Hematopoietic multipotent progenitor cell treated with erythropoietin and hydrocortisone succinate and interleukin-3 and kit ligand, for 17 days (in vitro differentiated cells): ENCODE measurements at places on chromosomes 16 and 17.

DNA sequence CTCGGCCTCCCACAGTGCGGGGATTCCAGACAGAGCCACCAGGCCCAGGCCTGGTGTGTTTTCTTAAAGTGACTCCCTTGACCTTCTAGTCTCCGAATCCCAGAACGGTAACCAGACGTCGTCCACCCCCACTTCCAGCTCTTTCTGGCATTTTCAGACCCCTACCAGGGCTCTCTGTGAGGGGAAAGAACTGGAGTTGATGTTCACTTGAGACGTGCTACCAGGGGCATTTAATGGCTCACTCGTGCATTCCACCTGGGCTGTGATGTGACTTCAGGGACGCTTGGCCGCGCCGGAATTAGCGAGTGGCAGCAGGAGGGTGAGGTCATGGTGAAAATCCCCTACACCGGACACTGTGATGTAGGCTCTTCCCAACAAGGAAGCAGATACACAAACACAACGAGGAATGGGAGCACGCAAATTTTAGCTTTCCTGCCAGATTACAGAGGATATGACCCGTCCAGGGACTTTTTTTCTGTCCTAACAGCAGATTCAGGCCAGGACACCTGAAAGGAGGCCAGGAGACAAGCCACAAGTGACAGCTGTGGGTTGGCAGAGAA lies 1.1 kb upstream of the GNA13 start:
- DNase-seq, result no peak

- peak; percentile 89 for DNase-seq
These were observed 705 bp upstream of the POLR2A start for GRCh38 chr17:7483255-7484066.

DNA sequence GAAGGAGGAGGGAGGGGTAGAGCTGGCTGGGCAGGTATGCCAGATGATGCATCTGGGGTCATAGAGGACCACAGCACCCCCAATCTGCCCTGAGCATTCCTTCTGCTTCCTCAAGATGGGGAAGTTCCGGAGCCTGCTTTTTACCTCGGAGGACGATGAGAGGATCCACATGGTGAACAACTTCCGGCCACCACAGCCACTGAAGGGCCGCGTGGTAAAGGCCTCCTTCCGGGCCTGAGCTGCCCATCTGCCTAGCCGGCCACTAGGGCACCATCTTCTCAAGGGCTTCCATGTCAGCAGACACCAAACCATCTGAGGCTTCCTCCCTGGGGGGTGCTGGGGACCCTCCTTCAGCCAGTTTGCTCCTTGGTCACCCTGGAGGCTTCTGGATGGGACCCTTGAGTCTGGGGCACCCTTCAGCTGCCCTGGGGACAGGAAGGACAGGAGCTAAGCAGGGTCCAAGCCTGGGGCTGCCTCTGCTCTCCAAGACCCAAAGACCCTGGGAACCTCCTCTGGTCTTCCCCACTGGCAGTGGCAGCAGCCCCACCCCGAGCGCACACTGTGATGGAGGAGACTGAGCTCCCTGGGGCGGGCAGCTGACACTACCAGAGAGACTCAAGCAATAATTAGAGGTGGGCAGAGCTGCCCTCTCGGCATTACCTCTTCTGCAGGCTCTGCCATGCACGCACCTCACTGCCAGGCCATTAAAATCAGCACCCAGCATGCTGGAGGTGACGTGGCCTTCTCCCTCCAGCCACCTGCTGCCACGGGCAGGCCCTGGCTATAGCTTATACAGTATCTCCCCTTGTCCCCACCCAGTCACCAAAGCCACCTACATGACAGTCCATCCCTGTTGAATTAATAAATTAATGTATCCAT lies 9.3 kb downstream of the CA7 start:
- no peak for DNase-seq

DNA sequence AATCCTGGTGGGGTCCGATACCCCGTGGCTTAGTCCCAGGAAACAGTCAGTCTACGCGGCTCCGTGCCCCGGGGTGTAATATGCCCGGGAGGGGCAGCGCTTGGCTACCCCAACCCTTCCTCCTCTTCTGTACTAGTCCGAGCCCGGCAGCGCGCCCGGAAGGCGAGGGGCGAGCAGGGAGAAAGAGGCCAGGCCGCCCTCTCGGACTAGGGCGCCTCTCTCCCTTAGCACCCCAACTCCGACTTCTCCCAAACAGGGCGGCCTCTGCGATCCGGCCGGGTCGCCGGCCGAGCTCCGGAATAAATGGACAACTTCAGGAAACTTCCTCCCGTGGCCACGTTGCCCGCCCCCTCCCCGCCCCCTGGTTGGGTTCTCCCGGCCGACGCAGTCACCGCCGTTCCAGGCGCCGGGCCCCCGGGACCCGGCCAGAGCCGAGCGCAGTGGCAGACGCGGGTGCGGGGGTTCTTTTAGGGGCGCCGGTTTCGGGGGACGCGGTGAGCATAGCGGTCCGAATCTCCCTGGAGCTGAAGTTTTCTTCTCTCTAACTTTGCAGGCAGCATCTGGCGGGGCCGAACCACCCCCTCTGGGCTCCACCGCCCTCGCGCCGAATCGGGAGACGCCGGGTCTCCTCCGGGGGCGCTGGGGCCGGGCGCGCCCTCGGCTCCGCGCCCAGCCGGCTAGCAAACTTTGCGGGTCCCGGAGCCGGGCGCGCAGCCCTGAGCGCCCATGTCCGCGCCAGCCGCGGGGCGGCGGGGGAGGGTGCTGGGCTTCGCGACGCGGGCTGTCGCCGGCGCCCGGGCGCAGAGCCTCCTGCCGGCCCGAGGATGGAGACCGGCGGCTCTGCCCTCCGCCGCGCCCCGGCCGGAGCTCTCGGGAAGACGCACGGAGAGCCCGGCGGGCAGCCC lies at the start of gene SDK2:
Gene SDK2, minus strand, starts transcription at position 301 of the 905 bp plus-strand sequence. CDS start 357 bp downstream, outside the sequence.
- no peak for DNase-seq

DNA sequence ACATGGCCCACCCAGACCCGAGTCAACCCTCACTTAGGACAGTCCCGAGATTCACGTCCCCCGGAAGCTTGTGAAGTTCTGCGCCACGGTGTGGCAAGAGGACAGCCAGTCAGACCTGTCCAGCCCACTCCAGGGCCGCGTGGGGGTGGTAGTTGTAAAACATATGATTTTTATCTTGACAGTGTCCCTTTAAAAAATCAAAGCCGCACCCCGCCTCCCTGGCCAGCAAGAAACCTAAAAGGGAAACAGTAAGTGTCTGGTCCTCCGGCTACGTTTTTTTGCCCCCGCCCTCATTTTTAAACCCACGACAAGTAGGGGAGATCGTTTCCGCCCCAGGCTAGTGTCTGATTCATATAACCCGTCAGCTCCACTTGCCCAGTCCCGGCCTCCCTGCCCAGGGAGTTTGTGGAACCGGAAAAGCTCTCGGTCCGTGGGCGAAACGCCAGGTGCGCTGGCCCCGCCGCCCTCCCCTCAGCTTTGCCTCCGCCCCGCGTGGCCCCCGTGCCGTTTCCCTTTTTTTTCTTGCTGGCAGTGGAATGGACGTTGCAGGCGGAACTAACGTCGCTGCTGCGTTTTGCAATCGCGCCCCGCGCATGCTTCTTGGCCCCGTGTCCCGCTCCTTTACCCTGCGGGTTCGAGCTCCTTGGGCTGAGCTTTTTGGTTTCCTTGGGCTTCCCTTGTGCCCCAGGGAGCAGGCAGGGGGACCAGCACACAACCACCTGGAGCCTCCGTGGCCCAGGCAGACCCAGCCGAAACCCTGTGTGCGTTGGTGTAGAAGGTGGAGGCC lies 13.3 kb upstream of the NUDT16L1 start:
- no peak for DNase-seq

DNA sequence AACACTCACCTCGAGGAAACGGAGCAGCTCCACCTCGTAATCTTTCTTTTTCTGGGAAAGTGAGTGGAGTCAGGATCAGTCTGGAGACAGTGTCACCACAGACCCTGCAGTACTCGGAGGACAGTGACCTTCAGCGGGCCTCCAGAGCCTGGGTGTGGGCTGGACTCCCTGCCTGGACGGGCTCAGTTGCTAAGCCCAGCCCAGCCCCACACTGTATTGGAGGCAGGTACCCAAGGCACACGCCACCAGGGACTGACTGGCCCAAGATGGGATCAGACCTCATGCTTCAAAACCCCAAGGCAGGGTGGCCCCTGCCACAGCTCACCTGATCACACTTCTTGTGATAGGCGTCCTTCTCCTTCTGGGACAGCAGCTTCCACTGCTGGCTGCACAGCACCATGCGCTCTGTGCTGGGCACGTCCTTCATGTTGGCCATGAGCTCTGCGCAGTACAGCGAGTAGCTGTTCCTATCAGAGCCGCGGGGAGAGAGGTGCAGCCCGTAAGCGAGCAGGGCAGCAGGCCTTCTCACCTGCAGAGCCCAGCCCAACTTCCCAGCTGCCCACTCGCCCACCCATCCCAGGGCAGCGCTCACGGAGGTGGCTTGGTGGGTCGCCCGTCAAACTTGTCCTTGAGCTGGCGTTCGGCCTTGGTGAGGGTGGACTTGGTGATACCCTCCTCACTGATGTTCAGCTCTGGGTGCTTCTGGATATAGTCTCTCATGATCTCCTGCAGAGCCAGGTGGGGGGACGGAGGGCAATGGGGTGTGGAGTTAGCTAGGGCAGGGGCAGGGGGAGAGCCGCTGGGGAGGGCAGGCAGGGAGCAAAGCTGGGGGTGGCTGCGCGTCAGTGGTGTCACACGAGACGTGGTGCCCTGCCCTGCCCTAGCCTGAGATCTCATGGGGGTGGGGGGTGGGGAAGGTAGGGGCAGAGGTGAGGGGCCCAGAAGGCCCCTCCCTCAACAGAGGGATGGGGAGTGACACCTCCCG lies 7.9 kb downstream of the UBTF start:
- no peak for DNase-seq

- peak; percentile 69 for DNase-seq
These were observed 20.5 kb downstream of the SLC4A1 start for GRCh38 chr17:44247440-44247841.

DNA sequence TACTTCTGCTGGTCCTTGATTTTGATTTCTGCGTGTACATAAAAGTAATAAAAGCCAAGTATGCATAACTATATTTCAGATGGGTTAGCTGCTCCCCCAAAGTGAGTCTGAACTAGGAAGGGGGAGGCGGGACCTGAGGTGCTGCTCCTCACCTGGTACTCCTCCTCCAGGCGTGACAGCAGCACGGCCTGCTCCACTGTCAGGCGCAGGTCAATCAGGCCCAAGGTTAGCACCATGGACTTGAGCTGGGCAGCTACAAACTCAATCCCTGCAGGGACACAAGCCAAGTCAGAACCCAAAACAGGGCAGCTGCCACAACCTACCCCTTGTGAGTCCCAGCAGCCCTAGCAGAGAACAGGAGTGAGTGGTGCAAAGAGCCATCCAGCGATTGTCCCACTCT lies 18.0 kb downstream of the ATPAF2 start:
- no peak for DNase-seq

GRCh38 chr16:11202260-11203091 lies 53.5 kb downstream of the SOCS1 start:
- no peak for DNase-seq

DNA sequence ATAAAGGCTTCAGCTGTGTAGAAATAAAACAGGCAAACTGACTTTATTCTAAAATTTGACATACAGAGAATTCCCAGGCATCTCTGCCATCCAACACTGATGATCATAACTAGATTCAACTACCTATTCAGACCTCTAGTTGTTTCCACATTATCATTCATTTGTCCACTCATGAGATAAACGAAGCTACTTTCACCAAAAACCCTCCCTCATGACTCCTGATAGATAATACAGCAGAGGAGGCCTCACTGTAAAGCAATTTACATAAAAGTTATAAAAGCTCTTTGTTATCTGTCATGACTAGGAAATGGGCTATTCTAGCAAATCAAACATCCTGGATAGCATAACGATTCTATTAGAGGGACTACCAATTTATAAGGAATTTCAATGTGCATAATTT lies 19.6 kb upstream of the RFFL start:
- no peak for DNase-seq

GRCh38 chr16:50946606-50947005 lies 204.5 kb downstream of the SALL1 start:
- DNase-seq, result no peak

DNA sequence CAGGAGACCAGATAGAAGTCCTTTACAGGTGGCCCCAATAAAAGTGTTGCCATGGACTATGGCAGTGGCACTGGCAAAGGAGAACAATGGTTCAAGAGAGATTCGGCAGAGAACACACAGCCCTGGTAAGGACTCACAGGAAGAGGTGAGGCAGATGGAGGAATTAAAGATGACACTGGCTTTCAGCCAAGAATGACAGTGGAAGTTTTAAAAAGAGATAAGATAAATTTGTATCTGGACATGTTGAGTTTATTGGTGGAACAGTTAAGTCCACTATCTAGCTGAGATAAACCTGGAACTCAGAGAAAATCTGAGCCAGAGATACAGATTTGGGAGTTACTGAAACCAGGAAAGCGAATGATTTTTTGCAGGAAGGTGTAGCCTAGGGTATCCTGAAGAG lies 20.1 kb downstream of the CMC2 start:
- DNase-seq, result no peak

DNA sequence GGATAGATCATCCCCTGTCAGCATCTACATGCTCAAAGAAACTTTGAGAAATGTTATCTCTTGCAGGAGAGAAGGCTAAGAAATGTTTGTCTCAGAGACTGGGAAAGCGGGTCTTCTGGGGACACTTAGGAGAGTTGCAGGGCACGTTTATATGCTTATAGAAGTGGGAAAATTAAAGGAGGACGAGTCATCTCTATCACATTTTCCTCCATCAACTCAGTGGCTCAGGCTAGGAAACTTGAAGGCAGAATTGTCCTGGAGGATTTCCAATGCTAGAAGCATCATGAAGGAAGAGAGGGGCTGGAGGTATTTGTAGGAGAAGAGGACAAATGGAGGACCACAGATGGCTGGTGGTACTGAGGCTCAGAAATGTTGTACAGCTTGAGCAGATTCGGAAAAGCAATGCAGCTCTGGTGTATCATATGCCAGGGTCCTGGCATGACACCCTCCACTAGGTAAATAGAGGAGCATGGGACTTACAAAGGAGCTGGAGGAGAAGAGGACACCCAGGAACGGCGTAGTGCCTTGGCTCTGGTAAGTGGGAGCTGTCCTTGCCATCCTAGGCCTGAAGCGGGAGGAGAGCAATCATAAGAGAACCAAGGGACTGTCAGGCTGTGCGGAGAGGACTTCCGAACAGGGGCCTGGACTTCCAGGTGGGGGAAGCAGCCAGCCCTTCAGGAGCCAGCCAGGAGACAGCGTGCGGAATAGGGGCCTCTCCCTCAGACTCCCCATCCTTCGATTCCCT lies 4.5 kb upstream of the HS3ST3B1 start:
- DNase-seq, result no peak

DNA sequence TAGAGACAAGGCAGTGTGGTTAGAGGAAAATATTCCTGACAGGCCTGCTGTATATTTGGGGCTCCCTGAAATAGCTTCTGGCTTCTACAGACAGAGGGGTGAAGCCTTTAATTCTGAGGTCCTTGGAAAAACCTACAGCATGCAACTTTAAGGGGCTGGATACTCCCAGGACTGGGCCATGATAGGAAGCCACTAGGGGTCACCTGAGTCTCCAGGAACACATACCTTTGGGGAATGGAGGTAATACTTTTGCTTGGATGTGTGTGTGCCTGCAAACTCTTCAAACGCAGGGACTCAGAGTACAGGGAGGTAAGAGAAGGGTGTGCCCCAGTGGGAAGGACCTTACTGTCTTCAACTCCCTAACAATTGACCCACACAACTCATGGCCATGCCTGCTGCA lies 4.1 kb downstream of the ASIC2 start:
- no peak for DNase-seq

GRCh38 chr17:12866244-12866643 lies 76.9 kb downstream of the ARHGAP44 start:
- DNase-seq, result no peak

GRCh38 chr17:47999582-47999981 lies 28.7 kb downstream of the CDK5RAP3 start:
- DNase-seq, result no peak
